Stimulated activated CD4-positive, alpha-beta T cell treated with anti-CD3 and anti-CD28 coated beads, Interleukin-15, amount 100 ng/mL, for 48 hours (primary cell): ENCODE measurements at places on chromosomes 2 and 18.

GRCh38 chr18:33210575-33211189, 229.8 kb downstream of the CCDC178 start:
- DNase-seq: no peak

- no peak for DNase-seq
Observed at GRCh38 chr2:65316072-65316471, 88.4 kb downstream of the ACTR2 start.

DNA sequence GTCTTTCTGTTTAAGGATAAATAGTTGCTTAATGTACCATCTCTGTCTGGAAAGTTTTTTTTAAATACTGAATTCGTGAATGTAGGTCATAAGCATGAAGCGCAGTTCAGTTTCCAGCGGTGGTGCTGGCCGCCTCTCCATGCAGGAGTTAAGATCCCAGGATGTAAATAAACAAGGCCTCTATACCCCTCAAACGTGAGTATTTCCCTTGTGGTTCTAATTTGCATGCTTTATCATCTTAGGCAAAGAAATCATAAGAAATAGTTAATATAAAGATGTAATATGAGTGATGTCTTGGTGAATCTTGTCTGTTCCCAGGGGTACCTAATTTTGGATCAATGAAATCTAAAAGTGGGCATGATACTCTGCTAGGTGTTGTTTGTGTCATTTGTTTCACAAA, 1.5 kb downstream of the NDC80 start:
- DNase-seq: no peak

DNA sequence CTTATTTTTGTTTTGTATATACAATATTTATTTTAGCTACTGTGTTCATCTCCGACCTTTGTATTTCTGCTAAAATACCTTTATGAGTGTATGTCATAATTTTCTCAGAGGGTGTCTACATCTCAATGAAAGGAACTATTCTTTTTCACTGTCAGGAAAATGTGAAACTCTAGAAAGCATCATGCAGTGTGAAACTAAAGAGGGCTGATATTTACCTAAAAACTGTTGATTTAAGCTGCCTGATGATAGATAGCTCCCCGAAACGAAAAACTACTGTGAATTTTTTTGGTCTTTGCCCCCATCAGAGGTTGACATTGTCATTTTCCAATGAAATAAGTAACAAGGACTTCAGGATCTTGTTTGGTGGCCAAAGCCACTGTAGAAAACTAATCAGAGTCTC, 38.8 kb downstream of the TMEM178A start:
- DNase-seq: no peak

- no peak for DNase-seq
Observed at GRCh38 chr18:45274026-45274425, 341.2 kb upstream of the SLC14A2 start.

DNA sequence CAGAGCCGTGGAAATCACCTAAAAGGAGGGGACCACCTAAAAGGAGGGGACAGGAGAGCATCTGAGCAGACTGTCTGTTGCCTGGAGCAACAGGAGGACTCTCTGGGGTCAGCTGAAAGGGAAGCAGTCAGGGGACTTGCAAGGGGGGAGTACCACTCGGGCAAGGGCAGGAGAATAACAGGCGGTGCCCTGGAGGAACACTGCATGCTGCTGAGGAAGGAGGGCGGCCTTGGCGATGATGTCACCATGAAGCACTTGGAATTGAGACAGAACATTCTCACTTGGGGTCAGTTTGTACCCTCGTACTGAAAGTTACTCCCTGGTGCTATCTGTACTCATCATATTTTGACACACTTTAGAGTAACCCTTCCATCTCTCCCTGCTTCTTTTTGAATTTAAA, 18.4 kb downstream of the SIX3 start:
- no peak for DNase-seq

- peak; percentile 35 for DNase-seq
Observed at GRCh38 chr2:168456521-168457189, 583 bp downstream of the CERS6 start.

GRCh38 chr2:235055891-235056516, 104.2 kb downstream of the SH3BP4 start:
- no peak for DNase-seq

- DNase-seq: no peak
Observed at GRCh38 chr18:68220458-68220857, 494.4 kb downstream of the TMX3 start.

GRCh38 chr2:100968146-100969145, 33.6 kb upstream of the RPL31 start:
- no peak for DNase-seq

DNA sequence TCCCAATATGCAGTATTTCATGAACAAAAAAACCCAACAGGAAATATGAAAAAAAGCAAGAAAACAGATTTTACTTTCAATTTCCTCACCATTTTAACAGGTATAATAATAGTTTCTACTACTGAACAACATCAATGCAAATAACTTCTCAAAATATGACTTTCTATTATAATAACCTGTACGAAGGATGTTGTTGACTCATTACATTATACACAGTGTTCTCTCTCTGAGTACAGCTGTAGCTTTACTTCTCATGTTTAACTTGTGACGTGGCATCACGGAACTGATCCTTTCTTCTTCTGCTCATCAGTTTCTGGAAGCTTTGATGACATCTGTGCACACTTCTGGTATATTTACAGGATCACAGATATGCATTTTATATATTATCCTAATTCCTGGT, 40.0 kb downstream of the FAM228A start:
- DNase-seq: no peak

DNA sequence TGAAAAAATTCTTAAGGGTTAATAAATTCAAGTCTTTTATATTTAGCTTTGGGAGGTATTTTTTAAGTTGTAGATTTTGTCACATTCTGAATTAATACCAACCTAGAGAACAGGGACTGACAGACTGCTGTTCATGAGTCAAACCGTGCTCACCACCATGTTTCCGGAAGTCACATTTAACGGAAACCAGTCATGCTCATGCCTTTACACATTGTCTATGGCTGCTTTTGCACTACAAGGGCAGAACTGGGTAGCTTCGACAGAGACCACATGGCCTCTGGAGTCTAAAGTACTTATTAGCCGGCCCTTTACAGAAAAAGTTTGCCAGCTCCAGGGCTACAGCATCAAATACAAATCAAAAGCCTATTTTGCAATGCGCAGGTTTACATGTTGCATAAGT, 33.3 kb downstream of the LONRF2 start:
- DNase-seq: no peak

- DNase-seq: no peak
Observed at GRCh38 chr2:172806493-172806892, 70.8 kb downstream of the RAPGEF4 start.

DNA sequence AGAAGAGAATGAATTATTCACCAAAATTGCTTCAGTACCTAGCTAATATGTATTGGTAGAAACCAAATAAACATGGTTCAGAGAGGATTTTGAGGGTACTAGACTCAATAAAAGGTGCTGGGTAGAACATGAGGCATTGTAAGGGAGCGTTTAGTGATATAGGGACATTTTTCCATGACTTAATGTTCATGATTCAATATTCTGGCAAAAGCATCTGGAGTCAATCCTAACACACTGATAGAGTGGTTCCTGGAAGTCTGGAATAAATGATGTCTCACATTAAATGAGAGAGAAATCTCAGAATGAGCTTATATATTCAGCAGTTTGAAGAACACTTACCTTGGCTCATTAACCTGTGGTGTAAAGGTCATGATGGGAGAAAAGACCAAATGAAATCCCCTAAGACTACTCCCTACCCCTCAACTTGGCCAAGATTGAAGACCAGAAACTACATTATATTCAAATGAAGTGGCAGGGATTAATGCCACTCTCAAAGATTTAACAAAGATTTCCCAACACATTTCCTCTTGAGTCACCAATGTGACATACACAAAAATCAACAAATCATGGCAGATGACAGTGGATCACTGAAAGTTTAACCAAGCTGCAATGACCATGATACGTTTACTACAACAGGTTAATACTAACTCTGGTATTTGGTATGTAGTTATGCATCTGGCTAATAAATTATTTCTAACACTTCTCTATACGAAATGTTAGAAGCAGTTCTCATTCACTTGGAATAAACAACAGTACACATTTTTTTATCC, 309.5 kb downstream of the SATB2 start:
- no peak for DNase-seq

DNA sequence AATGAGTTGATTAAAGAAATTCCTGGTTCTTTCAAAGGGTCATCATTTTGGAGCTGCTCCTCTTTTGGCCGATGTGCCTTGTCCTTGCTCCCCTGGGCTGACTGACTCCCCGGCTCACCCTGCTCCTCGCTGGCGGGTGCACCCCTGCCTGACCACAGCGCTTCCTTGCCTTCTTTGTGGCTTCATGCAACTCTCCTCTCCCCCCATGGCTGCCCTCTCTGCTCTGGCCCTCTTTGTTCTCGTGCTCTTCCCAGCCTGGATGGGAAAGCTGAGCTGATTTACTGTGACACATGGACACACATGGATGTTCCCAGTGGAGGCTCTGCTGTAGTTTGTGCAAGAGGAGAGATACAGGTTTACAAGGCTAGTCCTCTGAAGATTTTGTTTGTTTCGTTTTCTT, 234.6 kb downstream of the HAUS1 start:
- DNase-seq: no peak

- DNase-seq: no peak
Observed at GRCh38 chr2:177201919-177202346, 10.7 kb upstream of the HNRNPA3 start.

- DNase-seq: no peak
Observed at GRCh38 chr2:17148407-17149145, 369.7 kb downstream of the RAD51AP2 start.

- DNase-seq: no peak
Observed at GRCh38 chr2:11355194-11356053, 11.0 kb upstream of the ROCK2 start.

- DNase-seq: no peak
Observed at GRCh38 chr2:85393836-85394235, 16.3 kb downstream of the CAPG start.

DNA sequence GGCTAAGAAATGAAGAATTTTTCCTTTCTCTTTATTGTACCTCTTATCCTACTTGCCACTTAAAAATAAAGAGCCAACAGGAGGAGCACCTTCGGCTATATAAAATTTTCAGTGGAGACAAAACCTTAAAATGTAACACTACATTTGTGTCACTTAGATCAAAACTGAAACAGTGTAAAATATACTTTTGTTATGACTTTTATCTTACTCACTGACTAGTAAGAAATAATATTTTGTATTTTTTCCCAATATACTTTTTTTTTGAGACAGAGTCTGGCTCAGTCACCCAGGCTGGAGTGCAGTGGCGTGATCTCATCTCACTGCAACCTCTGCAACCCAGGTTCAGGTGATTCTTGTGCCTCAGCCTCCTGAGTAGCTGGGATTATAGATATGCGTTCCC, 28.3 kb downstream of the KCNJ13 start:
- DNase-seq: no peak

- no peak for DNase-seq
Observed at GRCh38 chr18:13245481-13246000, 27.0 kb downstream of the LDLRAD4 start.

DNA sequence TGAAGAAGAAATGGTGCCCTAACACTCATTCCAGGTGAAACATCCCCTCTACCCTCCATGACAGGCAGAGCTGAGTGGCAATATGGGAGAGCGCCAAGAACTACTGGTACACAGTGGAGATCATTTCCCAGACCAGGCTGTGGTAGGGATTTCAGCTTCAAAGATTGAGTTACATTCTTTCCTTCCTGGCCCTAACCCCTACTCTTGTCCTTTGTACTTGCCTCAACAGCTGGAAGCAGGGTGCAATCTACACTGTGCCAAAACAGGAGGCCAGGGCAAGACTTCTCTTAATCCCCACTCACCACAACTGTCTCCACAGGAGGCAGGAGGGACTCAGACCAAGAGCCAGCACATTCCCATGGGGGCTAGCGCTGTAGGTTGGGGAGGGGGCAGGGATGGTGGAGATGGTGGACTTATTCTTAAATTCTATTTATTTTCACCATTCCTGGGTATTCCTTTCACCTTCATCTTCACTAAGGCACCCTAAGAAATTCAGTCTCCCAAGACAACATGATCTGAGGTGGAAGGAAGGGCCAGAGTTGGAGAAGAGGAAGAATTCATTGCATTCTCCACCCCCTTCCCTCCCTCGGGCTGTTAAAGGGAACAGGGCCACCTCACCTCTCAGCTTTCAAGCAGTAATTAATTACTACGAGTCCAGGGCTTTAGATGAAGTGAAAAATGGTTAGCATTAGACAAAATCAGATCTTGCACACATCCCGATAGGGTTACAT, 65.9 kb downstream of the AAK1 start:
- DNase-seq: no peak

GRCh38 chr2:166444306-166444705, 49.7 kb downstream of the SCN7A start:
- no peak for DNase-seq

GRCh38 chr2:68404893-68405799, 40.1 kb downstream of the PLEK start:
- no peak for DNase-seq

DNA sequence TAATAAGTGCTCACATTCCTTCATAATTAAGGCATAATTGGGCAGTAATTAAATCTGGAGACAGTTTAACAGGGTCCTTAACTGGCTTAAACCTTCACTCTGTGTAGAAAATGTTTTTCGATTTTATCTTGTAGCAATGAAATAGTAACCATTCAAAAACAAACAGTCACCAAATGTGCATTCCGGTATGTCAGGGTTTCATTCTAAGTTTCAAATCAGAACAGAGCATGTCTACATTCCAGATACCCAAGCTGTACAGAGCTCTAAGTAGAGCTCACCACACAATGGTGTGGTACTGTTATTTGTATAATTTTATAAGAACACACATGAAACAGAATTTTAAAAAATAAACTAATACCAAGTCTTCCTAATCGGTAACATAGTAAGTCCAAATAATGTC, 52.6 kb downstream of the SMAD2 start:
- no peak for DNase-seq

DNA sequence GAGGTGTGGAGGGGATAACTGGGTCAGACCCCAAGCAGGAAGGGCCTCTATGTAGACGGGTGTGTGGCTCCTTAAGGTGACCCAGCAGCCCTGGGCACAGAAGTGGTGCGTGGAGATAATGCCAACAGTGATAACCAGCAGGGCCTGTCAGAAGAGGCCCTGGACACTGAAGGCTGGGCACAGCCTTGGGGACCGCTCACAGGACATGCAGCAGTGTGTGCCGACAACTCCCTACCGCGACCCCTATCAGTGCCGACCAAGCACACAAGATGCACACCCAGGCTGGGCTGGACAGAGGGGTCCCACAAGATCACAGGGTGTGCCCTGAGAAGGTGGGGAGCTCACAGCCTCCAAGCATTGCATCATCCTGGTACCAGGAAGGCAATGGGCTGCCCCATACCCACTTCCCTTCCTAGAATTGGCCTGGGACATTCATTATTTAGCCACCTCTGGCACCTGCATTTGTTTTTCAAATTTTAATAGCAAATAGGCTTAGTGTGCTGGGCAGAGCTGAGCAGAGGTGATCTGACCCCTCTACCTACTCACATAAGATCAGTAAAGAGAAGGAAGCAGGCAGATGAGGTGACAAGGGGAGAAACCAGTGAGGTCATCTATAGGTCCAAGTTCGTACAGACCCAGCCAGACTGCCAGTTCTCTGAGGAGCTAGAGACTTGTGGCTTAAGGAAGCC, 55.2 kb downstream of the BCL11A start:
- no peak for DNase-seq

- no peak for DNase-seq
Observed at GRCh38 chr18:26765498-26765897, 100.0 kb downstream of the AQP4 start.
